ENCODE measurements at places on chromosomes 2 and 18. TPM values are rescaled to one million over a fixed set of nuclear protein-coding genes. Genes with fewer than 3 reads are reported as not detected.
A peak's percentile ranks its signal among the peaks of the same experiment; 100 is the strongest.

GRCh38 chr2:81549646-81550045 lies 1245.1 kb upstream of the LRRTM1 start:
- H3K27ac ChIP-seq: no peak overlapping the region
- no peaks in the 10 kb centered on the region for H3K27me3 ChIP-seq
- H3K36me3 ChIP-seq: no peaks in the 10 kb centered on the region
- peaks cover 10% of the 10 kb centered on the region for H3K4me1 ChIP-seq
- DNase-seq: no peak
- no peak overlapping the region for H3K4me3 ChIP-seq

The ZNF396 gene
- 1.8 TPM for total RNA-seq

GRCh38 chr2:204900910-204901309 lies 355.6 kb downstream of the PARD3B start:
- H3K36me3 ChIP-seq: peaks cover 17% of the 10 kb centered on the region
- no peak overlapping the region for H3K4me3 ChIP-seq
- H3K27me3 ChIP-seq: no peaks in the 10 kb centered on the region
- peak overlapping the region; percentile 74 for H3K27ac ChIP-seq
- DNase-seq: no peak
- peaks cover 15% of the 10 kb centered on the region for H3K4me1 ChIP-seq

DNA sequence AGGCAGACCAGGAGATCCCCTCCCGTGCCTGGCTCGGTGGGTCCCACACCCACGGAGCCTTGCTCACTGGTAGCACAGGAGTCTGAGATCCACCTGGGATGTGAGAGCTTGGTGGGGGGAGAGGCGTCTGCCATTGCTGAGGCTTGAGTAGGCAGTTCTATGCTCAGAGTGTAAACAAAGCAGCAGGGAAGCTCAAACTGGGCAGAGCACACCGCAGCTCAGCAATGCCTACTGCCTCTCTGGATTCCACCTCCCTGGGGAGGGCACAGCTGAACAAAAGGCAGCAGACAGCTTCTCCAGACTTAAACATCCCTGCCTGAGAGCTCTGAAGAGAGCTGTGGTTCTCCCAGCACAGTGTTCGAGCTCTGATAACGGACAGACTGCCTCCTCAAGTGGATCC lies 85.1 kb downstream of the UGP2 start:
- no peaks in the 10 kb centered on the region for H3K4me1 ChIP-seq
- peaks cover 73% of the 10 kb centered on the region for H3K36me3 ChIP-seq
- H3K27me3 ChIP-seq: no peaks in the 10 kb centered on the region
- DNase-seq: no peak

- peak overlapping the region; percentile 58 for H3K4me3 ChIP-seq
- H3K36me3 ChIP-seq: no peaks in the 10 kb centered on the region
- DNase-seq: peak; percentile 34
- peak overlapping the region; percentile 95 for H3K27ac ChIP-seq
- H3K27me3 ChIP-seq: no peaks in the 10 kb centered on the region
- peaks cover 24% of the 10 kb centered on the region for H3K4me1 ChIP-seq
Observed at GRCh38 chr18:22324191-22325131, 93.3 kb downstream of the CTAGE1 start.
